Activated T-helper 1 cell treated with anti-CD3 and anti-CD28 coated beads, Interleukin-2, amount 50 U/mL, for 16 hours (primary cell): ENCODE measurements at places on chromosomes 2 and 18.

GRCh38 chr18:39172695-39173421 lies 1607.3 kb upstream of the CELF4 start:
- no peak for DNase-seq

GRCh38 chr2:133400411-133400810 lies 167.9 kb downstream of the NCKAP5 start:
- DNase-seq: no peak

- no peak for DNase-seq
Observed at GRCh38 chr2:113225263-113226259, 51.8 kb downstream of the PSD4 start.

DNA sequence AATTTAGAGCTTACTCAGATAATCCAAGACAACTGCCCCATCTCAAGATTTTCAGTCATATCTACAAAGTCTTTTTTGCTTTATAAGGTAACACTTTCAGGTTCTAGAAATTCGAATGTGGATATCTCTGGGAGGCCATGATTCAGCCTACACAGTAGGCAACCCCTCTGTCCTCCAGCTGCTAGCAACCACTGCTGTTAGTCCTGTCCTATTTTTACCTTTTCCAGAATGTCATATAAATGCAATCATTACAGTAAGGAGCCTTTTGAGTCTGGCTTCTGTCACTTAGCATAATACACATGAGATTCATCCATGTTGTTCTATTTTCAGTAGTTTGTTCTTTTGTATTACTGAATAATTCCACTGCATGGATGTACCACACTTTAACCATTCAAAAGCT lies 28.5 kb upstream of the MARCHF7 start:
- DNase-seq: no peak

DNA sequence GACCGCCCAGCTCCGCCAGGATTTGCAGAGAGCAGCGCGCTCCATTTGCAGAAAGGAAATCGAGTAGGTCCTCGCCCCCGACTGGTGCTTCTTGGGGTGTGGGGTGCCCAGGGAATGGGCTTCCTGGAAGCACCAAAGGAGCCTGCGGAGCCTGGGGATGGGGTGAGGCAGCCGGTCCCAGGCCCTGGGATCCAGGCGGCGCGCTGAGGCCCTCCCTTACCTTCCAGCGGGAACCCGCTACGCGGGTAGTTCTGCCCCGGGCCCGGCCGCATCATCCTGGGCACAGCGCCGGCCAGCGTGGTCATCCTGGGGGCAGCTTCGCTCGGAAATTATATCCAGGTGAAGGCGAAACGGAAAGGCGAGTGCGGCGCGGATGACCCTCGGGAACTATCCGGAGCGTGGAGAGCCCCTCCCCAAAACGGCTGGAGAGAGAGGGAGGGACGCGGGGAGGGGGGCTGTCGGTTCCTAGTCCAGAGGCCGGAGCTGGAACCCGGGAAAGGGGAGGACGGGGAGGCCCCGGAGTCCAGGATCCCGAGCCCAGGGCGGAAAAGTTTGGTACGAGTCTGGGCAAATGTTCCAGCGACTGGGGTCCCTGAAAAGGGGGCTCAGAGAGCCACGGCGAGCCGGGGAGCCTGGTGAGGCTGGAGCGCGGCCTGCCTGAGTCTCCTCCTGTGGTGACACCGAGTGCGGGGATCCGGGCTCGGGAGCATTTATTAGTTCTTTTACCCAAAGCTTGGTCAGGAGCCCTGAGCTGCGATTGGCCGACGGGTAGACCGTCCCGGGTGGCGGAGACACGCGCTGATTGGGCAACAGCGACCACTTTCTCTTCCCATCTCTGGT lies at the start of gene PAX3:
Gene PAX3 (minus strand): TSS at position 688 of the 840 bp plus-strand sequence. CDS start 383 bp downstream, at position 305.
- no peak for DNase-seq

DNA sequence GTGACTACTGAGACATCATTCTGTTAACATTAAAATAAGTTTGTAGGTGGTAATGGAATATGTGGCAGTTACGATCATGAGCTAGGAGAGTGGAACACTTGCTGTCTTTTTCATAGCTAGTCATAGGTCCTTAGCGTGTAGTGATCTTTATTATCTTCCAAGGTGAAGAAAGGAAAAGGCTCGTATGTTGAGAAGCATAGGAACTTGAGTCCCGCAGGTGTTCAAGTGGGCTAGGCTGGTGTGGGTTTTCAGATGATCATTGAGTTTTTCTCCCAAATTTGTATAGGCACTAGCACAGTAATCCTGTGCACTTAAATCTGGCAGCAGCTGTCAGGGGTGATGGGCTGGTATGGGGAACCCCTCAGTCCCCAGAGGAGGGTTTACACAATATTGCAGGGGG lies 10.9 kb downstream of the SLC20A1 start:
- no peak for DNase-seq

DNA sequence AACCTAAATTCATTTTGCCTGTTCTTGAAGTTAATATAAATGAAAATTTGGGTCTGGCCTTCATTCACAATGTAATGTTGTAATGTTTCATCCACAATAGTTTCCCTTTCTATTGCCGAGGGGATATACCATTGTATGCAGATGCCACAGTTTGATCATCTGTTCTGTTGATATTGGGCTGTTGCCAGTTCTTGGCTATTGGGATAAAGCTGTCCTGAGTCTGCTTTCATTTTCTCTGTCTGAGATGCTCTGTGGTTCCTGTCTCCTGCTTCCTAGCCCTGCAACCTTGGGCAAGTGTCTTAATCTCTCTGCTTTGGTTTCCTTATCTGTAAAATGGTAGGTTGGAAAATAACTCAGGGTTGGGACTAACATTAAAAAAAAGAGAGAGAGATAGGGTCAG lies 25.2 kb downstream of the B3GNT2 start:
- no peak for DNase-seq

GRCh38 chr18:61896757-61897156 lies 4.0 kb upstream of the RNF152 start:
- DNase-seq: no peak

DNA sequence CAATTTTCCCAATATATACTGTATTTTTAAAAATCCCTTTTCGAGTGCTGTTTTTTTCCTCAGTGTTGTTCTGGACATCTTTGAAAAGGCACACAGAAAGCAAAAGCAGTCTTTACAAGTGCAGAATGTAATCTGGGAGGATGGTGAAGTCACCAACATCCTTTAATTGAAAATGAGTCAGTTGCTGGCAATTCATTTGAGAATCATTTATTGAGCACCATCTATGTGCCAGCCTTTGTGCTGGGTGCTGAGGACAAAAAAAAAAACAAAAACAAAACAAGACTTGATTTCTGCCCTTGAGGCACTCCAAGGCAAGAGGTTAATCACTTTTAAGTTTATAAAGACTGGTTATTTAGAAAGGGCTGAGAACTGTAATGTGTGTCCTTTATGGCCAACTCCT lies 46.7 kb upstream of the ACVR1 start:
- no peak for DNase-seq

GRCh38 chr2:186848873-186849578 lies at the start of gene ZSWIM2:
Gene ZSWIM2, minus strand, starts transcription at chr2:186849170. Its CDS starts 40 bp downstream, at chr2:186849130.
- DNase-seq: no peak

- DNase-seq: no peak
Observed at GRCh38 chr2:101983928-101984327, 7.8 kb upstream of the IL1R2 start.

DNA sequence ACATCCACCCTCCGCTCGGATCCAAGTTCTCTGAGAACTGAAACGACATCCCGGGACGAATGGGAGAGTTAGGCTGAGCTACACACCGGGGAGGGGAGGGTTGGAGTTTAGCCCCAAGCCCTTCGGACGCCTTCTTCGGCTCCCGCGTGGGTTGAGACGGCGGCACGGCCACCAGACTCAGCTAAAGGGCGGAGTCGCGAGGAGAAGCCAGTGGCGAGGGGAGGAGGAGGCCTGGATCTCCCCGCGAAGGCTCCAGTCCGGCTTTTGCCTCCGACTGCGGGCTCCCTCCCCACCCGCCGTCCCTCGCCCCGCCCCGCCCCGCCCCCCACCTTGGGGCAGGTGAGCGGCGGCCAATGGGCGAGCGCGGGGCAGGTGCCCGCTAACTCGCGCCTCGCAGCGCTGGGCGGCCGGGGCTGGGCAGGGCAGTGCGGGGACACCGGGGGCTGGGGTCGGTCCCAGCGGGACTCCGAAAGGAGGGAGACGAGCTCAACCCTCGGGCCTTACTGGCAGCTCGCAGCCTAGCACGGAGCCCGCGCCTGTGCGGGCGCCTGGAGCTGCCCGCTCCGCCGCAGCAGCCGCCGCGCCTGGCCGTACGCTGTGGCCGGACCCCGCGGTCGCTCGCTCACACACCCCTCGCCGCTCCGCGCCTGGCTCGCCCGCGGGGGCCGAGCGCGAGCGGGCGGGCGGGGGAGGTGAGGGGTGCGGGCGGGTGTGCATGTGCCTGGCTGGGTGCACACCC lies at the start of gene EMX1:
Gene EMX1 (plus strand): TSS at position 382 of the 739 bp plus-strand sequence. CDS start 334 bp downstream, at position 716.
- DNase-seq: no peak

DNA sequence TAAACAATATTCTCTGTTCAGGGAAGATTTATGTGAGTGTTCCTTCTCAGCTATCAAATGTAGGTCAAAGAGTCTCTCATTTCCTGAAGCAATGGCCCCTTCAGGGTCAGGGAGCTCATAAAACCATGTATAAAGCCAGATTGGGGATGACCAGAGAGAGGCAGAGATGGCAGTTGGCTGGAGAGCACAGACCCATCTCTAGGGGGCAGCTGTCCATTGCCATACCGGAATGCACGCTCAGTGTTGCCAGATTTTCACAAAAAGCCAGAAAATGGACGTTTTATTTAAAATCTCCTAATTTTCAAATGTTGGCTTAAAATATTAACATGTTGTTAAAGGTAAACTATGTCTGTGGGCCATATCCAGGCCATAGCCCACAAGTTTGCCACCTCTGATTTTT lies 1920.7 kb upstream of the CELF4 start:
- DNase-seq: no peak

GRCh38 chr2:161122772-161123530 lies 37.3 kb upstream of the TANK start:
- no peak for DNase-seq

DNA sequence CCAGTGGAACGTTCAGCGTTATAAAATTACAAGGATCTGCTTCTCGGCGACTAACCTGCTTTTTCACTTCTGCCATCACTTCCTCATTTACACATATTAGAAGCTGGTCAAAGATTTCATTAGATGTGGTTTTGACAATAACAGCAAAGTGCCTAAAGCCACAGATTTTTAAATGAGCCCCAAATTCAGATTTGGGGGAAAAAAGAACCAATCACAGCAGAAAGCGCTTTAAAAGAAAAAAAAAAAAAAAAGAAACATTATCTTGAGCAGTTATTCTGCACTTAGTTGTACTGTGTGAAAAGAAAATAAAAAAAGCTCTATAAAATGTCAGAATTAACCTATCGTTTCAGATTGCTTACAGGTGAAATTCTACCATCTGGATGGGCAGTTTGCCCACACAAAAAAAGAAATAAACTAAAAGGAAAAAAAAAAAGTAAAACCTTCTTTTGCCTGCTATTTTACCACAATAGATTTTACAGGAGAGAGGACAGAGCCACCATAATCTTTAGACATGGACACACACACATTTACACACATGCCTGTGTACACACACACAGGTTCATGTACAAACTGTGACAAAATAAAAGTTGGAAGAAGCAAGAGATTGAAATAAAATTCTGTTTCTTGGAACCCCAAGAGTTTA lies 167.2 kb downstream of the TCF4 start:
- no peak for DNase-seq

DNA sequence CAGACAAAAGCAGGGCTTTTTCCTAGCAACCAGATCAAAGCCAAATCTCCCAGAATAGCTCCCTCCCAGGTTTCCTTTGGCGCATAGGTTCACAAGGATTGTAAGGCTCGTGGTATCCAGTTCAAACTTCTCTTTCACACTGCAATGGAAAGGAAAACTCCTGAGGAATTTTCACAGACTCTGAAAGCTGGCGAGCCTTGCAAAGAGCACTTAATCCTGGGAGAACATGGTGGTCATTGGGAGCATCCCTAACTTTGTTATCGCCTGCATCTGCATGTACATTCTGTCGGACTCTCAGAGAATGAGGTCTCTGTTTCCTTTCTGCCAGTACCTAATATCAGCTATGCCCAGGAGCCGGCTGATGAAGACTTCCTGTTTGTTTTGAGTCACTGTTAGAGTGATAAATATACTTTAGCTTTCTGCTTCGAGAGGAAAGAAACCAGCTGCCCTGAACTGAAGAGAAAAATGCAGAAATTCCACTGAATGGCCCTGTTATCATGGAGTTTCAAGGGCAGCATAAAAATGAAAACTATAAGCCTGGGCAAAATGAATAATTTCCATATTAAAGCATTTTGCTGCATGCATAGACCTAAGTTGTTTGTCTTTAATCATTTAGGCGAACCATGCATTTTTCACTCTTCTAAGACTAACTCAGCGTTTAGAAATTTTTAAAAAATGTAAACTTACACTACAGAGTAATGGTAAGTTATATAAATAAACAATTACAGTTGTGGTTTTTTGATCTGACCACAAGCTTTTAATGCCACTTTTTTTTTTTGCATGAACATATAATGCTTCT lies 76.4 kb upstream of the ZEB2 start:
- no peak for DNase-seq

DNA sequence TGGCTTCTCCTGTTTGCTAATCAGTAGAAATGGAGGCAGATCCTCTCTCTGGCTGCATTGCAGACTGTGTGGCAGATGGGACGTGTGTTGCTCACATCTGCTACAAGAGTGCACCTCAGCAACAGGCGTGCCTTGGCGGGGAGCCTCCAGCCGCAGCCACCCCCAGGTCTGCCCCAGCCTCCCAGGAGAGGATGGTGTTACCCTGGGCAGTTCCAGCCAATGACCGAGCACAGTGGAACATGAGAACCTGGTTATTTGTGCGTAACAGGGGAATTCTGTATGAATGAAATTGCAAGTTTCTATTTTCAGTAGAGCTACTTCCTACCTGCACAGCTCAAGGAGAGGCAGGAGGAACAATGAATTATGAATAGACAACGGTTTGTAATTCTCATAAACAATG lies 130.6 kb upstream of the CBLN2 start:
- DNase-seq: no peak

DNA sequence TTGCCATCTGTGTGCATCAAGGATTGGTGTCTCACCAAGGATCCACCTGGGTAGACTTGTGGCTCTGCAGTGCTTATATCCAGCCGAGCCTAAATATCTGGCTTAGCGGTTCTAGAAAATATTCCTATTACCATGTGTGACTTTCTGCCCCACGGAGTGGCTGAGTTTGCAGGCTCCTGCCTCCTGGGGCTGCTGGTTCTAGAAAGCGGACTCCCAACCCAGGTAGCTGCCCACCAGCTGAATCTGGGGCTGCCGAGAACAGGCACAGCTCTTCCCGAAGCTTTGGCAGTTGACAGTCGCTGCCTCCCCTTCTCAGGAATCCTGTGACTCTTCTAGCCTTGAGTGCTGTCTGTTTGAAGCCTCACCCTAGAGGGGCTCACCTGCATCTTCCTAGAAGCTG lies 104.6 kb downstream of the TPGS2 start:
- no peak for DNase-seq

DNA sequence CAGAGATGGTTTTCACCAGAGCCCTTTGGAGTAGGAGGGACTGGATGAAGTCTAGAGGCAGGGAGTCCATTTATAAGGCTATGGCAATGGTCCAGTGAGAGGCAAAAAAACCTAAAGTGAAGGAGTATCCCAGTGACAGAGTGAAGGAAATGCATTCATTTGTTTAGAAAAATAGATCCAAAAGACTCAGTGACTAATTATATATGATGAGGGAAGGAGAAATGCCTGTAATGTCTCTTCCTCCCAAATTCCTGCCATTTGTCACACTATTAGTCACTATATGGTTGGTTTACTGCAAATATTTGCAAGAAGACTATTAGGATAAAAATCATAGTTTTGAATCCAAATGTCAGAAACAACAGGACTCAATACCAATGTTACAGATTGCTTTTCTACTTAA lies 104.2 kb downstream of the ZNF521 start:
- DNase-seq: no peak

- DNase-seq: no peak
Observed at GRCh38 chr2:215970425-215970824, 42.9 kb downstream of the MREG start.

GRCh38 chr18:70293166-70293565 lies 4.3 kb downstream of the SOCS6 start:
- no peak for DNase-seq
